Suprapubic skin (tissue), 4 donors: ENCODE measurements at places on chromosomes 12 and 14. TPM values are rescaled to one million over a fixed set of nuclear protein-coding genes. Genes with fewer than 3 reads are reported as not detected.

The OVCH1 gene
- total RNA-seq: not detected

DNA sequence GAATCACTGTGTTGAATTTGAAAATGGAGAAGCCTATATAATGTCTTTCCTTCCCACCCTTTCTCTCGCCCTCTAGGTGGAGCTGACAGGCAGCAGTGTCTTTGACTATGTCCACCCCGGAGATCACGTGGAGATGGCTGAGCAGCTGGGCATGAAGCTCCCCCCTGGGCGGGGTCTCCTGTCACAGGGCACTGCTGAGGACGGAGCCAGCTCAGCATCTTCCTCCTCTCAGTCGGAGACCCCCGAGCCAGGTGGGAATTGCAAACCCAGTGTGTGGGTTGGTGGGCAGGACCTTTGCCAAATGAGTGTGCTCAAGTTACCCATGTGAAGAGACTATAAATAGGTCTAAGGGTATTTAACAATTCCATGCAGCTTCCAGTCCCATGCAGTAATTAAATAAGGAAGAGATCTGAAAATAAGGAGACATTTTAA, 274.7 kb downstream of the EGLN3 start:
- no peak for DNase-seq

DNA sequence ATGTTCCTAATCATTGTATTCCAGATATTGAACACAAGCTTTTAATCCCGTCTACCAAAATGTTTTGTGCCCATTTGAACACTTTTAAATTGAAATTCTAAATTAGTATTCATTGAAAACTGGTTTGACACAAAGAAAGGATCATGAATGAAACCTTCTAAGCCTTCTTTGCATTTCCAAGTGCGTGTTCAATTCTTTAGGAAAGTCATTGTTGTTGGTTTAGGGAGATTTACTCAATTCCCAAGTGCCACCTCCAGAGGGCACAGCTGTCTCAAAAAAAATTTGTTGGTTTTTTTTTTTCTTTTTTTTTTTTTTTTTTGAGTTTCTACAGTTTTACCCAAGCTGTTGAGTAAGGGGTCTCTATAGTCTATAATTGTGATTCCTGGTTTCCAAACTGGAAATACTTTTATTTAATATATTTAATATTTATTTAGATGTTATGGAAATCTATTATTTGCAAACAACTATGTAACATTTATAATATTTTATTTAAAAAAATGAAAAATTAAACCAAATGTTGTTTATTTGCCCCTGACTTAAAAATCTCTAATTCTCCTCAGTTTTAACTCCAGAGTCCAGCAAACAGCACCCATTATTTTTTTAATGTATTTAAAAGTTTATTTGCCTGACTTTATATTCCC, 79.9 kb downstream of the NEDD1 start:
- DNase-seq: no peak

DNA sequence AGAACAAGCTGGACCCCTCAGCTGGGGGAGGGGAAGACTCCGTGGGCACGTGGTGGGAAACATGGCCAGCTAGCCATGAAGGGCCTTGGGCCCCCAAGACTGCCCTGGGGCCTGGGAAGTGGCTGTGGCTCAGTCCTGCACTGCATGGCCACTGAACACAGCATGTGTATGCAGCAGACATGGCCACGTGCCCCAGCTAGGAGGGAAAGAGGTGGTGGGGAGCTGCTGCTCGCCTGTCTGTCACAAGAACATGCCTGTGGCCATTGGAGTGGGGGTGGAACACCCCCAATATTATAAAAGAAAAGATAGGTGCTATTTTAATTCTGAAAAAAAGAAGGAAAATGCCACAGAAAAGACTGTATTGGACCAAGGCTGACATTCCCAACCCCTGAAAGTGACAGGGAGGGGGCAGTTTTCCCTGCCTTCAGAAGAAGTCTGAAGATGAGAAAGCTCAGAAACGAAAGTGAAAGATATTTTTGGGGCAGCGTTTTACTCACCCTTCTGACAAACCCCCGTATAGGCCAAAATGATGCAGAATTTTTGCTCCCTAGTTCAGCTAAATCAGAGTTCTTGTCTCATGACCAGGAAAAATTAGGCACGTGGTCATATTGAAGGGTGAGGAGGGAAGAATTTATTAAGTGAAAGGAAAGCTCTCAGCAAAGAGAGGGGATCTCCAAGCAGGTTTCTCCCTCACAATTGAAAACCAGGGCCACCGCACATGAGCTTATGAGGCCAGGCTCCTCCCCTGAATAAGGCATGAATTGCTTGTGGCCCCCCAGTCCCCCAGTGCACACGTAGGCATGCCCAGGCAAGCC, 35.2 kb upstream of the PCNX1 start:
- DNase-seq: no peak

DNA sequence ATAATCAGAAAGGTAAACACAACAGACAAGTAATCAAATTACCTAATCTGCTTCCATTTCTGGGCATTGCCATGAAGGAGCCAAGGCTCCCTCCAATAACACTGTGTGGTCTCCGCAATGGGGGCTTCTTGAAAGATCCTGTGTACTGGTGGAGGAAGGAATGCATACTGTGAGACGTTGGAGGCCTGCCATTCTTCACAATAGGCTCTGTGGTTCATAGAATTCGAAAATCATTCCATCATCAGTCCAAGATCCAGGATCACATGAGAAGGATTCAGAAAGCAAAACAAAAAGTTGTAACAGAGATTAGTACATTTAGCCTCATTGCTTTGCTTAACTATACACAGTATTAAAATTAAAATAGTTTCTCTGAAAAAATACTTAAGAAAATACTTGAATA, 76.3 kb downstream of the CDK17 start:
- no peak for DNase-seq
